ENCODE measurements at places on chromosomes 5 and 9.

DNA sequence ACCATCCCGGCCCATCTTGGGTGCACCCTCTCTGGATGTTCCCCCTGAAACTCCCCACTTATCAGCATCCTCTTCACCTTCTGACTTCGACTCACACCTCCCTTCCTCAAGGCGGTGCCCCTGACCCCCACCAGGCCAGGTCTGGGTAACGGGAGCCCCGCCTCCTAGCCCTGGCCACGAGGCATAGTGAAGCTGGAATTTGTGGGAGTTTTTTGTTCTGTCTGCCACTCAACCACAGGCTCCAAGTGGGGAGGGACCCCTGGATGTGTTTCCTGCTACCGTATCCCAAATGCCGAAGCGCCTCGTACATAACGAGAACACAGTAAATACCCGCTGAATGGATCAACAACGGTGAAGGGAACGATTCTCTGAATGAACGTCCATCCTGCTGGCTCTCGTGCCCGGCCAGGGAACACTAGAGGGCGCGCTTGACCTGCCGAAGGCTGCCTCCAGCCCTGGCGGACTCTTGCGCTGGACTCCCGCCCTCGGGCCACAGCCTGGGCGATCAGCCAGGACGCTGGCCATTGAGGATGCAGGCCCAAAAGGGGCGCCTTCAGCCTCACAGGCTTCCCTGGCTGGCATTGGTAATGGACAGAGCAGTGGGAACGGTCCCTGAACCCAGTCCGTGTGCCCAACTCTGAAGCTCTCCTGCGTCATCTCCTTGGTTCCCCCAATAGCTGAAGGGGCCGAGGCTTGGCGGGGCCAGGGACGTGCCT is 47.3 kb upstream of the PHYKPL start:
- DNase-seq = peak; percentile 95

- peak; percentile 13 for DNase-seq
These were observed 802.2 kb upstream of the WWC1 start for GRCh38 chr5:167489202-167489601.

DNA sequence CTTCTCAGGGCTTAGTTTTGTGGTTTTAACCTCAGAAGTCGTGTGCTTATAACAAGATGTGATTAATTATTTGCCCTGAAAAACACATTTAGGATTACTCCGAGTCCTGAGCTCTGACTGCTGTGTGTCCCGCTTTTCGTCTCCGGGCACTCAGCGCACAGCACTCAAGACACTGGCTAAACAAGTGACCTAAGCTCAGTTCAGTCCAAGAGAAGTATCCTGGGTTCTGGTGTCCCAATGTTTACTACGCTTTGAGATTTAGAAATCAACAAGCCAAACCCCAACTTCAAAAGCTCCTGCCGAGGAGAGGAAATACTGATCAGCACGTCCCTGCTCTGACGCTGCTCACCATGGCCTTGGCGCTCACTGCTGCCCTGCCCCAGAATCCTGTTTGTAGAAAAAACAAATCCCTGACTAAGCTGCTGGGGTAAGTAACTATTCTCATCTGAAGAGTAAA is 53.2 kb downstream of the IPPK start:
- peak; percentile 39 for DNase-seq

DNA sequence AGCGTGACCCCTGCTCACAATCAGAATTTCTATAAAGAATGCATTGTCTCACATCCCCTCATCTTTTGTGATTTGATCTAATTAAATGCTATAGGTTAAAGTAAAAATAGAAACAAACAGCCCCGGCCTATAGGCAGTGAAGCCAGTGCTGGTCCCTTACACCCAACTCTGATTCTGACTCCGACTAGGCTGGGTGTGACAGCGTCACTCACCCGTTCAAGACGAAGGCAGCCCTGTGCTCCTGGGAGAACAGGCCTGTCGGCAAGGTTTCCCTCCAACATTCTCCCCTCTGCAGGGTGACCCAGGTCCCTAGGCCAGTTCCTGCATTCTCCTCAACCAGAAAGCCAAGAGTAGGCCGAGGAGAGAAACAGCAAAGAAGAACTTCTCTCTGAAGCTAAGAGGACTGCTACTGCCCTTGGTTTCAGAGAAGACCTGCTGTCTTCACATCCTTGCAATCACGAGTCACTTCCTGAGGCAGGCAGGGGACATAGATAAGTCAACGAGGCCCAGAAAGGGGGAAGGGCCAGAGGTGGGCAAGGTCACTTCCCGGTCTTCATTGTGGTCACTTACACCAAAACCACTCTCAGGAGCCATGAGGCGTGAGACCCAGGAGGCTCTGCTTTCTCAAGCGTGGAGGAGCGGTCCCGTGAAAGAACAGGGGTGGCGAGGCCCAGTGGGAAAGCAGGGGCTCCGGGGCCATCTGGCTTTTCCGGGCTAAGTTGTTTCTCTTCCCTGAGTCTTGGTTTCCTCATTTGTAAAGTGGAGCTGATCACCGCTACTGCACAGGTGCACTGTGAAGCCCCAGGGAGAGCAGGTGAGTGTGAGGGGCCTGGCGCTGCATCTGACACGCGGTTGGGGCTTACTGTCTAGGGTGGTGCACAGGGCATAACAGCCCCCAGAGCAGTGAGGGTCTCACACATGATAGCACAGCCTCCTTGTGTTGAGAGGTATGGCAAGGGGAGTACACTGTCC is 200.8 kb downstream of the CRB2 start:
- no peak for DNase-seq

- no peak for DNase-seq
These were observed 457.3 kb upstream of the ARRDC3 start for GRCh38 chr5:91840412-91840811.

DNA sequence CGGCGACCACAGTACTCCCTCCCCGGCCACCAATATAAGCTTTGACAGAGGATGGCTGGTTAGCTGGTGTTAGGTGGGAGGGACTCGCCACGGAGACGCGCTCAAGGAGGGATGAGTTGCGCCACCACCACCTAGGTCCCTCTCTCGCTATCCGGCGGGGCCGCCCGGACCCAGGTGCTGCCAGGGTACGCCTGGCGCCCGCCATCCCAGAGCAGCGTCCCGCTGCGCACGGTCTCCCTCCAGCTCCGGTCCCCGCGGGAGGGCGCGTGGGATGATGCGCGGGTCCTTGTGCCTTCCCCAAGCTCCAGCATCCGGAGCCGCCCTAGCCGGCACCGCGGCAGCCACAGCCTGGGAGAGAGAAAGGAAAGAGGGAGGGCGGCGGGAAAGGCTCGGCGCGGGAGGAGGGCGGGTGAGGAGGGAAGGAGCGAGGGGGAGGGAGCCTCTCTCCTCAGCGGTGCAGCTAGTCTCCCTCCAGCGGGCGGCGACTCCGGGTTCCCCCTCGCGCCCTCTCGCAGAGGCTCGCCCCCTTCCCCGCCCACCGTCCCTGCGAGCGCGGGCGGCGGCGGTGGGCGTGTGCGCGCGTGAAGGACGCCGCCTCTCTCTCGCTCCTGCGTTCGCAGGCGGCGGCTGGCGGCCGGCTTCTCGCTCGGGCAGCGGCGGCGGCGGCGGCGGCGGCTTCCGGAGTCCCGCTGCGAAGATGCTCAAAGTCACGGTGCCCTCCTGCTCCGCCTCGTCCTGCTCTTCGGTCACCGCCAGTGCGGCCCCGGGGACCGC is at the start of gene CAMK4:
TSS of gene CAMK4 (plus strand) at position 598 of the 774 bp plus-strand sequence. CDS start at position 698, 100 bp downstream.
- peak; percentile 67 for DNase-seq

DNA sequence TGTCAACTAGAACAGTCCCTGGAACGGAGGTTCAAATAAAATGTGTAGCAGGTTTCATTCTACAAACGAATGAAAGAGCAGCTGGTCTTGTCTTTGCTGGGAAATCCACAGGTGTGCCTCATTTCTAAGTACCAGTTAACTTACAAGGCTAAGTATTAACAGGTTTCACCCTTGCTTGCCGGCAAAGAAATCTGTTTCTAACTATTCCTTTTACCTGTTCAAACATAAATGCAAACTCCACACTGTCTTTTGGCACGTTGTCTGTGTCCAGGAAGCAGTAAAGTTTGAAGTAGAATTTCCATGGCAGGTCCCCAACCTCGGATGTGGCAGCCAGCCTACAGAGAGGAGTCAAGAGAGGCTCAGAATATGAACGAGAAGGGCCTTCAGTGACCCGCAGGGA is 54.4 kb upstream of the RETREG1 start:
- DNase-seq = no peak

GRCh38 chr9:20526500-20527319 is 95.6 kb downstream of the MLLT3 start:
- DNase-seq = no peak

DNA sequence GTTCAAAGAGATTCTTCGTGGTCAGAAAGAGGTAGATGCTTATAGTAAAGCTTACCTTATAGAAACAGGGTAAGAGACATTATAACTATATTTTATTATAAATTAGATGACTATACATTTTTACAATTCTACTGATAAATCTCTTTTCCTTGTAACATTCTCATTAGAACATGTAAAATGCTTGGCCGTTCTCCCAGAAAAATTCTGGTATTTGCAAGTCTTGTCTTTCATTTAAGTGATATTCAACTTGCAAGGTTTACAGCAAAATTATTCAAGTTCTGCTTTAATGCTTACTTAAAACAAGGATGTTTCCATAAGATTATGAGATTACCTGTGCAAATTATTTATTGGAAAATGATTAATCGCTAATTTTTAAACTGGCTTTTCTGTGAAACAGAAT is 41.3 kb upstream of the CDH18 start:
- DNase-seq = no peak

- DNase-seq = no peak
These were observed 150.6 kb upstream of the EFNA5 start for GRCh38 chr5:107821288-107821687.
